ENCODE measurements at places on chromosomes 3 and 15.
A peak's percentile ranks its signal among the peaks of the same experiment; 100 is the strongest.

DNA sequence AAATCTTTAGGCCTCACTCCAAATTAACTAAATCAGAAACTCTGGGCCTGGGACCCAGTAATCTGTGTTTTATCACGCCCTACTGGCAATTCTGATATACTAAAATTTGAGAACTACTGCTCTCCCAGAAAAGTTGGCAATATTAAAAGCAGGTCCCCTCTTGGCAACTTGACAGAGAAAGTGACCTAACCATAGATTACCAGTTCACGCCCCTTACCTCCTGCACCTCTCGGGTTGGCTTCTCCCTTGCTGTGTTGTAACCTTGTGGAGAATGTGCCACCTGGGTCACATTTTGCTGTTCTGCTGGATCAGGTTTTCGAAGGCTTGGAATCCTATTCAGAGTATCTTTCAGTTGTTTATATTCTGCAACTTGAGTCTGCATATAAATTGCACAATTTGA is 59.1 kb downstream of the GOLIM4 start:
- DNase-seq, result no peak

DNA sequence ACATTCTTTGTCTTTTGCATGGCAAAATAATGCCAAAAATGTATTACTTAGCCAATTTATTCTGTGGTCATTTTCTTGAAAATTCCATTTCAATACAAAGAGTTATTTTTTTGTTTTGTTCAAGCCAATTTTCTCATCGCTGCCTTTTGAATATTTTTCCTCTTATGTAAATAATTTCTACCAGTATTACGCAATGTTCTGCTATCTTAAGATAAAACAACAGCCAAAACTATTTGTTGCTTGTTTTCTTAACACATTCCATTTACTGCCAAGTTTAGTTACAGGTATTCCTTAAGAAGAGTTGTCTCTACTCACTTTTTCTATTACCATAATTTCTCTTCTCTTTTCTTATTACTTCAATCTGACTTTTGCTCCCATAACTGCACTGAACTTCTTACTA is 163.1 kb downstream of the ROBO1 start:
- DNase-seq, result no peak

DNA sequence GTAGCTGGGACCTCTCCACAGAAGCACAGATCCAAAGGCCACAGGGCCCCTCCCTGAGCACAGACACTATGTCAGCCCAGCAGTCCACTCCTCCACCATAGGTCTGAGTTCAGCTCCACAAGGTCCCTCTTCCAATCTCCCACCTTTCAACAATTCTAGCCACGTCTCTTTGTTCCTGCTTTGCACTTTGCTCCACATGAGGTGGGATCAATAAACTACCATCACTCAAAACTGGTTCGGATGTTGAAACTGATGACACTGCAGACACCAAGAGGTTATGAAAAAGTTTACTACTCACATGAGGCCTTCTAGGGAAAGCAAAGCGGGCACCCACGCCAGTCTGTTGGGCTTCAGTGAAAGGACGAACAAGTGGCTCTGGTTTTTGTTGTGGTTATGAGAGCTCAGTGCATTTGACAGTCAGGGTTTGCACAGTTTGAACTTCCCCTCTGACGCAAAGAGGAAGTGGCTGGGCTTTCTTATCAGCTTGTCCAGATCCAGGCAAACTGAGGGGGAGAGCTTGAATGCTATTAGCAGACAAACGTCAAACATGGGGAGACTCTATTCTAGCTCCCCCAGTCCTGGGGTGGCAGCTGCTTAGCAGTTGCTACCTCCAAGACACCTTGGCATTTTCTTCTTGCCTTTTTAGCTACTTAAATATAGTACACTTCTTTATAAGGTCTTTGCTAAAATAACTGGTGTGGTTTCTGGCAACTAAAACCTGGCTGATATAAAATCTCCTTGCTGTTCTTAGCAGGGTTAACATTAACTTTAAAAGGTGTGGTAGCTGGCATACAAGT is 37.8 kb downstream of the ZNF445 start:
- DNase-seq, result peak; percentile 41

- no peak for DNase-seq
Measured at GRCh38 chr3:107970993-107971580, 119.7 kb downstream of the CD47 start.

DNA sequence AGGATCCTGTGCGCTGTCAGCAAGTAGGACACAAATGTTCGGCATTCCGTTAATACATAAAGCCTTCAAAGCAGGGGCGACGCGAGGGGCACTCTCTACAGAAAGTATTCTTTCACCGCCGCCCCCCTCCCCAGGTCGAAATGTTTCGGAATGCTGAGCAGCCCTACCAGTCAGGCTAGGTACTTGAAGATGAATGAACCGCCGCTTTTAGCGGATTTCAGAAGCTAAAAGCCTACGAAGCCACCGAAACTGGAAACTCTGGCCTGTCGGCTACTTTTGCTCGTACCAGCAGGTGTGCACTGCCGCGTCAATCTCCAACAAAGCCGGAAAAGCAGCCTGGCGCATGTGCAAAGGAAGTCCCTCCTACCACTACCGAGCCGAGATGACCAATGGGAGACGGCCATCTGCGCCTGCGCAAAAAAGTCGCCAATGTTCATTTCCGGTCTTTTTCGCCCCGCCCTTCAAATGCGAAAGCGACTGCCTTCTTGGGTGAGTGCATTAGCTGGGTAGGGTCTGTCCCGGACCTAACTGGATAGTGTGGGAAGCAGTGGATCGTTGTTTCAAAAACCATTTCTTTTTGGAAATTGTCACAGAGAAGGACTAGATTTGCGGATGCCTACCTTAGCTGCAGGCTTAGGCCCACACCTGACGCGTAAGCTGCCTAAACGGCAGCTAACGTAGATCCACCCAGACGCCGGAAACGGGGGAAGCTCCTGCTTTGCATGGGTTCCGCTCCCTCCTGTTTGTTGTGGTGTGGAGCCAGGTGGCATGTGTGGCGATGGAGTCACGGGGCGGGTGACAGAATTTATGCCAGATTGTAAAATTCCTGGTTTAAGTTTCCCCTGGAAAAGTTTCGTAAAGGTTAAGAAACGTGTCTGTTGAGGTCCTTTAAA is at the start of gene WDR5B:
TSS of gene WDR5B (minus strand) at position 301 of the 893 bp plus-strand sequence. CDS start 534 bp downstream, outside the sequence.
- peak; percentile 98 for DNase-seq

GRCh38 chr3:101219842-101220560 is 100.4 kb downstream of the IMPG2 start:
- DNase-seq, result no peak

DNA sequence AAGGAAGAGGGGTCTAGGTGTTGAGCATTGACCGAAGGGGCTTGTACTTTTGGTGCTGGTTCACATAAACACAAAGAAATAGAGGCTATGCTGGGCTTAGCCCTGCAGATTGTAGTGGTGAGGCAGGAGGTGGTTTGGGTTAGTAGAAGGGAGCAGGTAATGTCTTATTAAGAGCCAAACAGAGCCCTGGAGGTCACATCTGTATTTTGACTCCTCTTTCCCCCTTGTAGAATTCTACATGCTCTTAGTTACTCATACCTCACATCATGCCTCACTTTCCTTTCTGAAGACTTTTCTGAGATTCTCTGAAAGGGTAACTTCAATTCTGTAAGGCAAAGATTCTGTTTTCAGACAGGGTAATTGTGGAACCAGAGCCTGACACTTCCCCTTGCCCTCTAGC is 16.1 kb upstream of the ZNF80 start:
- DNase-seq, result no peak

- no peak for DNase-seq
Measured at GRCh38 chr3:22431334-22431733, 680.3 kb upstream of the ZNF385D start.

DNA sequence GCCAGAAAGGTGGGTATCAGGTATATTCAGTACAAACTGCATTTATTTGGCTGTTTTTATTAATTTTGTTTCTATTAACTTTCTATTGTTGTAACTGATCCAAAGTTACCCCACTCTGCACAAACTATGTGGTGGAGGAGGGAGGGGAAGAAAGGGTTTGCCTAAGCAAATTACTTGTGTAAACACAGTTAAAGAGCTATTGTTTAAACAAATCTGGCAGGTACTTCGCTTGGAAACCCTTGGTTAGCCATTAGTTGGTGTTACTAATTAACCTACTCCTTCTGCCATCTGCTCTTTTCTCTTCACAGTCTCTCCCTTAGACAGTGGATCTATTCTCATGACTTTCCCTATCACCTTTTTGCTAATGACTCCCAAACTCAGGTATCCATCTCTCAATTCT is 328.4 kb upstream of the NECTIN3 start:
- DNase-seq, result no peak

- no peak for DNase-seq
Measured at GRCh38 chr3:118987477-118987876, 47.2 kb downstream of the IGSF11 start.

GRCh38 chr3:59774634-59775033 is 724.8 kb upstream of the CFAP20DC start:
- DNase-seq, result no peak

Data from effector CD4-positive, alpha-beta T cell (primary cell).